AG04449 (cell line): ENCODE measurements at places on chromosomes 1 and 21.
A peak's percentile ranks its signal among the peaks of the same experiment; 100 is the strongest.

DNA sequence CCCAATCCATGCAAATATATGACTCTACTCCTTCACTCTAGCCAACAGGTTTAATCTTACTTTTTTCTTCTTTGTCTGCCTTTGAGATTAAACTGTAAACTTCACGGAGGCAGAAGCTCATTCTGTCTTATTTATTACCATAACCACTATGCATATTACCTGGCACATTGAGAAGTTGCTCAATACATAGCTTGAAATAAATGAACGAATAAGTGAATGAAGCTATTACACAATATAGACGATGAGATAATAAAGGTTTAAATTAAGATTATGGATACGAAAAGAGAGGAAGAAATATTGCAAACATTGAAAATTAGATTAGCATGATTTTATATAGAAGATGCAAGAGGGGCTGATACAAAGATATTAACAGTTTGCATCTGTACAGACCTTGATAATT lies 385.1 kb downstream of the LTN1 start:
- no peak for DNase-seq

DNA sequence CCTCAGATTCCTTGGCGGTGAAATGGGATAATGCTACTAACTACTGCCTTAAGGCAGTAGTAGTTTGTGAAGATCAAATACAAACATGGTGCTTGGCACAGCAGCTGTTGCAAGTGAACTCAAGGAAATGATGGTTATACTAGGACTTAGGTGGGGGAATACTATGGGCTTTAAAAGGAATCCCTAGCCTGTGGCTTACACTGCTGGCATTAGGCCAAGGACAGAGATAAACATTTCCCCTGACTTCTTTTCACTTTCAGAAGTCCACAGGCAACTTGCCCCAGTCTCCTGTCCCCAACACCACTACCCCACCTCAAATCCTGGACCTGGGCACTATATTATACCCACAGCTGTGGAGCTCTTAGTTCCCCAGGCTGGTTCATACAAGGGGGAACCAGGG lies 13.1 kb upstream of the VAMP4 start:
- DNase-seq, result no peak

DNA sequence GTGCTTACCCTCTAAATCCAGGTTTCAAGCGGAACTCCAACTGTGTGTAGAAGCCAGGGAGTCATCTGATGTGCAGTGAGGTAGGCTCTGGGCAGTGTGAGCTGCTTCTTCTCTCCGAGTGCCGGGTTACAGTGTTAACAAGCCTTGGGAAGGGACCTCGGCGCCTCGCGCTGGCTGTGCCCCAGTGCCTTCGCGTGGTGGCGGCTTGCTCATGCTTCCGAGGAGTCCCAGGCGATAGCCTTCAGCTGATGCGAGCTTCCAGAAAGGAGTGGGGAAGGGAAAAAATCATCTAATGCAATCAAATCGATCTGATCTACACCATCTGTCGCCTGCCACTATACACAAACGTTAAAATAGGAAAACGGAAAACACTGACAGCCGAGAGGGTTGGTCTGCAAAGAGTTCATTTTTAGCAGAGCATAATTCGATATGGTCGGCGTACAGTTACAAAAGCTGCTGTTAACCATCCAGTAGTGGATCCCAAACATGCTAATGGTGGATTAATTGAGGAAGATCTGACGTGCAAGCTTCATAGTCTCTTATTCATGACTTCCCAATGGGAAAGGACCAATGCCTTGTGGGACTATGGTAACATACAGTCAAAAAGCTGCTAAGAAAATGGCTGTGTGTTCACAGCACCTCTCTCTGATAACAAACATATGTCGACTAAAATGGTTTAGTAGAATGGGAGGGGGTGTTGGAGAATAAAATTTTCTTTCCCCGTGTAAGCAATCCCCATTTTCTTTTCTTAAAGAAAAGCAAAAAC lies 128.7 kb upstream of the DPYD start:
- no peak for DNase-seq

- DNase-seq, result no peak
Measured at GRCh38 chr1:215226757-215227156, 144.2 kb downstream of the KCNK2 start.

DNA sequence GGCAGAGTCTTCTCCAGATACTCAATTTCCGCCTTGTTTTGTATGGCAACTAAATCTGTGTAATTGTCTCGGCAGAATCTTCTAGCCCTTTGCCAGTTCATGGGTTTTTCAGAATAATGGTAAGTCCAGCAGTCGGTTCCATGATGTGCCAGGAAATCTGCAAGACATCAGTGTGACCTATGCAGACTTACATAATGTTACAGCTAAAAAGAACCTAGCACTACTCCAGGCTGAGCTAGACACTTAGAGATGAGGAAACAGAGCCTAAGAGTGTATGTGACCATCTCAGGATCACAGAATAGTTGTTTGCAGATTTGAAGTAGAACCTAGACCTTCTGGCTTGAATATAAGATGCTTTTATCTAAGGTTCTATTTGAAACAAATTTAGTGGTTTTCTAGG lies 2.8 kb downstream of the SELL start:
- DNase-seq, result no peak

- DNase-seq, result no peak
Measured at GRCh38 chr1:162543228-162543627, 18.3 kb upstream of the UAP1 start.

DNA sequence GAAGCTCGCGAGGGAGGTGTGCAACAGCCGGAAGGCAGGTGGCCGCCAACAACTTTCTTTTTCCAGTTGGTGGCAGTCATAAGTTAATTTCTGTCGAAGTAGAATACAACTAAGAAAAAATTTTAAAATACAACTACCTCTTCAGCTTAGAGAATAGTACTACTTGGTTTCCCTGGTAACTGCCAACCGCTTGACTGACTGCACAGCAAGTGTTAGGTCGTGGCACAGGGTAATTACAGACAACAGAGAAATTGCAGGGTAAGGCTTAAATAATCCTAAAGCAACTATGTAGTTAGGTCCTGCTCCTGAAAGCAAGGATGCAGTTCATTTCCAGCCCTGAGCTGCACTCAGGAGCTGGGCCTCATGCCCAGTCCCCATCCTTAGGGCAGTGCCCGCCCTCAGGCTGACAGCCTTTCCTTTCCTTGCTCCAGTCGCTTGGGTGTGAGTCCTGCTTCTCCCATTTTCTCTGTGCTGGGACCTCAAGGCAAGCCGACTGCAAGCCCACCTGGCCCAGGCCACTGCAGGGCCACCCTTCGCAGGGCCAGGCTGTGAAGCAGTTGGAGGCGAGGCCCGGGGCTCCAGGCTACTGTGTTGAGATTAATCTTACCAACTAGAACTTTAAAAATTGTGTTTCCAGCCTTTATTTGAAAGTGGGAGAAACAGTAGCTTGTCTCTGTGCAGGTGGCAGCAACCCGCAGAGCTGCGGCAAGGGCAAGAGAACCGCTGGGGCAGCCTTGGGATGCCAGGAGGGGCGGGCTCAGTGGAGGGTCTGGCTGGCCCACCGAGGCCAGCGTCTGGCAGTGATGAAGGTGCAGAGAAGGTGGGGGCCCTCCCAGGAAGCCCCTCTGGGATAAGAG lies 148.3 kb downstream of the PCBP3 start:
- DNase-seq, result no peak

- peak; percentile 19 for DNase-seq
Measured at GRCh38 chr1:178417858-178418257, 78.9 kb downstream of the CLEC20A start.

DNA sequence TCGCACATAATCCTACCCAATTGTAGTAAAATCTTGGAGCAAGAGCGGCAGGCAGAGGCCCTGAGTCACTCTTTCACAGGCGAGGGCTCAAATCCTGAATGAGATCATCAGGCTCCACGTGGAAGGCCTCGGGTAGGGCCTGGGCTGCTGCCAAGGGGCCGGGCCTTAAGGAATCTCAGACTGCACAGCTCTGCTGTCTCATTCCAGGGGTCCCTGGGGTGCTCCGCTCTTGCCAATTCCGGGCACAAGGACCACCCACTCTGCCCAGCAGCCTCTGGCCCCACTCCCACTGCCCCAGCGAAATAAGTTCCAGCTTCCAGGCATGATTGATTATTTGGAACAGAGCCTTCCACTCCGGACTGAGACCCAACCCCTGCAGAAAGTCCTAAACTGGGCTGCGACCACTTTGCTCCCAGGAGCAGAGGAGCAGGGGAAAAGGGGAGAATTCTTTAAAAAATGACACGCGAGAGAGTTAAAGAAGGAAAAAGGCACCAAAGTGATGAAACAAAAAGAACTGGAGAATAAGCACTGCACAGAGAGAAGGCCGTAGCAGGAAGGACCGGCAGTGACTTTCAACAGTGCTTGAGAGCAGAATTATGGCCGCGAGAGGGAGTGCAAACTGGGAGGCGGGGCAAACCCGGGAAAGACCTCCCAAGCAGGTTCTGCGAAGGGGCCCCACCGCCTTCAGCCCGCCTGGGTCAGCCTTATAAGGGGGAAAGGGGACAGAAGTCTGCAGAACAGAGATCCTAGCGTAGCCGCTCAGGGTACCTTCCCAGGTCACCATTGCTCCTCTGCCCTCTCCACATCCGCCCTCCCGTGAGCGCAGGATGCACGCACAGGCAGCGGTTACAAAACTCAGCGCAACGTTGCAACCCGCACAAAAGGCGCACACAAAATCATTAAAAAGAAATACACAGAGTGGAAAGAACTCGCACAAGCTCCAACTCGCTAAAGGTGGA lies 2.0 kb downstream of the ADAMTS1 start:
- peak; percentile 84 for DNase-seq

- DNase-seq, result no peak
Measured at GRCh38 chr1:203128716-203129500, 1.4 kb downstream of the ADORA1 start.

- no peak for DNase-seq
Measured at GRCh38 chr1:238101923-238102322, 211.2 kb upstream of the ZP4 start.

DNA sequence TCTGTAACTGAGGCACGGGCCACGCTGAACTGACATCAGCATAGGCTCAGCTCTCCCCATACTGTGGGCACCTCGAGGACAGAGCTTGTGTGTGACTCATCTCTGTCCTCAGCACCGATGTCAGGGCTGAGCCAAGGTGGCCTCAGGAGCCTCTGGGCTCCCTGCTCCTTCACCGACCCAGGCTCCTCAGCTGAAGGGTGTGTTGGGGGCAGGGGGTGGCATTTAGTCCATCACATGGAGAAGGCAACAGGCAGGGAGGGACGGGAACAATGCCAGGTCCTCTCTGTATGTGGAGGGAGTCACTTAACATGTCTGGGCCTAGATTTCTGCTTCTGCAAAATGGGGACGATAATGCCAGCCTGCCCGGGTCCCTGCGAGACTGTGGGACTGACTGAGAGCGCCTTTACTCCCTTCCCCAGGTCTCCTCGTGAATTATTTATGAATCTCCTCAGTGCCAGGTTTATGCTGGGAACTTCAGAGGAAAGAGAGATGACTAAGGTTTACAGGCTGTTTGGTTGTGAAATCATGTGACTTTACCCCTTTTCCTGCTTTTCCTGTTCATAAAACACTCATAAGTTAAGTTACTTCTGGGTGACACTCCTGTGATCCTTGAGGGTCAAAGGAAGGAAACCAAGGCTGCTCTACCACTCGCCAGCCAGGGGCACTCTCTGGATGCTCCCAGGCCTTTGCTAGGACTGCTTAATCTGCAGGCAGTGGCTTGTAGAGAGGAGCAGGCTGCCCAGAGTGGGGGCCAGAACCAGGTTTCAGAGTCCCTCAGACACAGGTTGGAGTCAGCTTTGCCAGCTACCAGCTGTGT lies 16.2 kb downstream of the TTC39A start:
- DNase-seq, result peak; percentile 24

DNA sequence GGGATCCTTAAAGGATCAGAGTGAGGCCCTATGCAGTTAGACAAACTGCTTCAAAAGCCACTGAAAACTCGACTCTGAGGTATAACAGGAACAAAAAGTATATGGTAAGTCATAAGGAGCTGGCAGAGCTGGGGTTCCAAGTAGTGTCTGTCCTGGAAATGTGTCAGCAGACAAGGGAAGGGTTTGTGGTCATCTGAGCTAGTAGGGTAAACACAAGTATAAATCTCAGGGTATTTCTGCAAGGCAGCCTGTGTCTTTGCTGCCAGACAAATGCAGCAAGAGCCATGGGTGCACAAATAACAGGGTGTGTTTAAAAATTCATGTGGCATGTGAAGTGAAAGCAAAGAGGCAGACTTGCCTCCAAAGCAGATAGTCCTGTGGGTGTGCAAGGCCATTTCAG lies 759.0 kb upstream of the ADAMTS5 start:
- DNase-seq, result no peak

DNA sequence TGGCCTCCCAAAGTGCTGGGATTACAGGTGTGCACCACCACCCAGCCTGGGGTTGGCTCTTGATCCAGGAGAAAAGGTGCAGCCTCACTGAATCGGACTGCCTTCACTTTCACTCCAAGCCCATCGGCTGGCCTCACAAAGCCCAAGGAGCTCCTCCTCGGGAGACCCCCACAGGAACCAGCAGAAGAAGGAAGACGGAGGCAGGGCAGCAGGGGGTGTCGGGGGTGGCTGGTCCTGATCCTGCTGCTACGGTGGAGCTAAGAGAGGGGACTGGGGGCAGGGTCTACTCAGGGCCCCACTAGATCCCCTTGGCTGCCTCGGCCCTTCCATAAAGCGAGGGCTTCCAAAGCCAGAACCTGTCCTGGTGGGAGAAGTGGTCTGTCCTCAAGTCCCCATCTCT lies 93.9 kb downstream of the STUM start:
- no peak for DNase-seq
